ENCODE measurements at places on chromosomes 13 and 19.

GRCh38 chr19:35310811-35311465 lies 18.0 kb upstream of the CD22 start:
- DNase-seq: no peak

GRCh38 chr19:3213159-3213558 lies 11.3 kb upstream of the CELF5 start:
- no peak for DNase-seq

- DNase-seq: no peak
These were observed 435.3 kb upstream of the HTR2A start for GRCh38 chr13:47332149-47332548.

GRCh38 chr19:19575411-19575810 lies 37.3 kb downstream of the CILP2 start:
- no peak for DNase-seq

DNA sequence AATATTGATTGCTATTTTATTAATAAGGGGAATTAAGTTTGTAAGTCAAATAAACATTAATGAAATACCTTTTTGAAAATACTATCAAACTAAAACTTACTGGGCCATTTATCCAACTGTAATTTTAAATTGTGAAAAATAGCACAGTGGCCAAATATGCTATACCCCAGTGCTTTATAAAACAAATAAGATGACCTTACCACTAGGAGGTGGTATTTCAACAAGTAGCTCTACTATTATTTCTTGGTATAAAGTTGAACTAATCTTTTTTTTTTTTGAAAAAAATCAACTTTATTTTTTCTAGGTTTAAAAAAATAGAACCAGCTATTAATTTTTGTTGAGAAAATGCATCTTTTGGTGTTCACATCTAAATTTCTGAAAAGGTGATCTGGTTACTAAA lies 14.7 kb downstream of the LACC1 start:
- no peak for DNase-seq

GRCh38 chr13:40155201-40155600 lies 499.7 kb downstream of the COG6 start:
- no peak for DNase-seq

GRCh38 chr19:16627193-16627927 lies 644 bp downstream of the MED26 start:
- DNase-seq: no peak

DNA sequence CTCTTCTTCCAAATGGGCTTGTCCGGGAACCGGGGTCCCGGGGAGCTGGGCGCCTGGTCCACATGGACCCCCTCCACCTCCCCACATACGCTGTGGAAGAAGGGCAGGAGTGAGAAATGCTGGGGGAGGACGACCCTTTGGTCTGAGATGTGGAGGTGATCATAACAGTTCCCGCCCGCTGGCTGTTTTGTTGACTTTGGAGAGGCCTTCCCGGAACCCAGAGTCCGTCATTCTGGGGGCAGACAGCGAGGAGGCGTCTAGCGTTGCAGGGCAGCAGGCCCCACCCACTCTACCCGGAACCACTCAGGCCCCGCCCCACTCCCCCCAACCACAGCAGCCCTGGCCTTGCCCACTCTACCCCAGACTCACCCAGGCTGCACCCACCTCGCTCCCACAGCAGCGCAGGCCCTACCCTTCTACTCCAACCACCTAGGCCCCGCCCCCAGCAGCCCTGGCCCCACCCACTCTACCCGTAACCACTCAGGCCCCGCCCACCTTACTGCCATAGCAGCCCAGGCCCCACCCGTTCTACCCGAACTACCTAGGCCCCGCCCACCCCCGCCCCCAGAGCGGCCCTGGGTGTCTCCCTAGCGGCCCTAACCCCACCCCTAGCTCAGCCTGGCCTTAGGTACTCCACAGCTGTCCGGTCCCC lies 7.1 kb downstream of the GPR108 start:
- no peak for DNase-seq

Data from SIG-M5 (cell line).